ENCODE measurements at places on chromosomes 7 and 10.

- no peak for DNase-seq
Observed at GRCh38 chr7:96388166-96388565, 66.3 kb upstream of the SLC25A13 start.

- no peak for DNase-seq
Observed at GRCh38 chr7:75536491-75536890, 44.4 kb downstream of the SPDYE5 start.

- DNase-seq: no peak
Observed at GRCh38 chr10:106504536-106504935, 660.0 kb downstream of the SORCS1 start.

DNA sequence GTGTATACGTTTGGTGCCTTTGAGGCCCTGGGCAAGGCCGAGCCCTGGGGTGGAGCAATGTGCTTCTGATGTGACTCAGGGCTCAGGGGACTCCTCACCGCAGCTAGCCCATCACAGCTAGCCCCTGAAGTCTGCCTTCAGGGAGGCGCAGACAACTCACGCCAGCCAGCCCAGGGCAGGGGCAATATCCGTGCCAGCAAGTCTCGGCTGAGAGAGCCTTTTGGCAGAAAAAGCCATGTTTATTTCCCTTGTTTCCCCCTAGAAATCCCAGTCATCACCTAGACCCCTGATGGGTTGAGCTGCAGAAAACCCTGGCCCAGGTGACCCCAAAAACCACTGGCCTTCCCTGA is 90.4 kb downstream of the CHST15 start:
- DNase-seq: no peak

DNA sequence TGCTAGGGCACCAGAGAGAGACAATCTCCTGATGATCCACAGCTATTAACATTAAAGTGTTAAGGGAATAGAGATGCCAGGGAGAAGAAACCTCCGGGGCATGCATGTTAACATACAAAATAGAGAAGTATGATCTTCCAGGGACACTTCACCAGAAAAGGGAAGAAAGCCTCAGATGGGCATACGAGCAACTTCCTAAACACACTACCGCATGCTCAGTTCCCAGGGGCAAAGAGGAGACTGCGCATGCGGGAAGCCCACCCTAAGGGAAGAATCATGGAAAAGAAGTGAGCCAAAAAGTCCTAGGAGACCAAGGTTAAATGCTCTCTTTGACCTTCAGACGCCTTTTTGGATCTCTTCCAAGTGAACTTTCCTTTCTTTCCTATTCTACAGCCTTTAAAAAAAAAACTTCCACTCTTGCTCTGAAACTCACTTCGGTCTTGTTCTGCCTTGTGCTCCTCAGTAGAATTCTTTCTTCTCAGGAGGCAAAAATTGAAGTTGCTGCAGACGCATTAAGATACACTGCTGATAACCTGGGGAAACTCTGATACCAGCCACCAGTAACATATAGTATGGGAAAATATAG is 1211.3 kb downstream of the REEP3 start:
- no peak for DNase-seq

Measured in stimulated activated CD4-positive, alpha-beta T cell treated with anti-CD3 and anti-CD28 coated beads, TNF-alpha, amount 100 ng/mL, for 1 hour (primary cell).